CD4-positive, alpha-beta T cell treated with Interferon gamma for 1 hour (primary cell): ENCODE measurements at places on chromosomes 12 and 14.

GRCh38 chr12:109273354-109273753 lies 35.7 kb downstream of the FOXN4 start:
- DNase-seq = no peak

DNA sequence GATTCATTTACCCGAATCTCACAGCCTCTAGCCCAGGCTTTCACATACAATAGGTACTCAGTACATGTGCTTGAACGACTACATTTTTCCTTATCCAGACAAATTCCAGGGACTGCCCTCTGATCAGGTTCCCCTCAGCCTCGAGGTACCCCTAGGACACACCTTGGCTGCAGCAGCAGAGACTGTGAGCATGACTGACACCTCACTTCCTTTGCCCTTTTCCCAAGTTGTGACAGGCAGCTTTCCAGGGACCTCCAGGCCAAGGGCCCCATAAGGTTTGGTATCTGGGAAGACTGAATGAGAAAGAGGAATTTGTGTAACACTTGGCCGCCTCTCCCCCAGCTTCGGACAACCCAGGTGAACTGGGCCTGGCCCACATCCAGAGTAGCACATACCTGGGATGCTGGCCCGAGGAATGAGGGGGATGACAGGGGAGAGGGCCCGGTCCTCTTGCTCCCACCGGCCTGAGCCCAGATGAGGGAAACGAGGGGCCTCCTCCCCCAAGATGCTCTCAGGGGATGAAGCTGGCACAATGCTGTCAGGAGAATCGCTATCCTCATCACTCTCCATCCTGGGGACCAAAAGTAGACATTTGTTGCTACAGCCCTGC lies 10.2 kb upstream of the PRKAG1 start:
- no peak for DNase-seq

DNA sequence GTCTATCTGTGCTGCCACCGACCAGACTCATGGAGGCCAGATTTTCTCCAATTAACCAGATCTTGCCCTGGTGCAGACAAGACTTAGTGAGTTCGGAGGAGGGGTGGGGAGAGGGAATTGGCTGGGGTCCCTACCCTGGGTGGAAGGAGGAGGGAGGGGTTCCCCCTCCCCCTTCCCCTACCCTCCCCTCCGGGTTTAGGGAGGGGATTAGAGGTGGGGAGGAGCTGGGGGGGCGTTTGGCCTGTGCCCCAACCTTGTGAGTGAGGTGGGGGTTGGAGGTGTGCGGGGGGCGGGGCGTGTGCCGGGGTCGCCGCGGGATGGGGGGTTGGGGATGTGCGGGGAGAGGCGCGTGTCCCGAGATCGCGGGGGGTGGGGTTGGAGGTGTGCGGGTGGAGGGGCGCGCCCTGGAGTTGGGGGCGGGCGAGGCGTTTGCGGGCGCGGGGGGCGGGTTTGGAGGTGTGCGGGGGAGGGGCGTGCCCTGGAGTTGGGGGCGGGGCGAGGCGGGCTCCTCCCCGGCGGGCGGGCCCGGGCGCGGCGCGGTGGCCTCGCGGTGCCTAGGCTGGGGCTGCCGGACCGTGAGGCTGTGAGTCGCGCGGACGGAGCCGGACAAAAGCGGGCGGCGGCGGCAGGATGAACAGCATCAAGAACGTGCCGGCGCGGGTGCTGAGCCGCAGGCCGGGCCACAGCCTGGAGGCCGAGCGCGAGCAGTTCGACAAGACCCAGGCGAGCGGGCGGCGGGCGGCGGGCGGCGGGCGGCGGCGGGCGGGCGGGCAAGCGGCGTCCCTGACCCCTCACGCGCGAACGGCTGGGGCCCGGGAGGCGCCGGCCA lies at the start of gene HIP1R:
TSS of gene HIP1R (plus strand) at position 537 of the 829 bp plus-strand sequence. CDS start at position 631, 94 bp downstream.
- peak; percentile 46 for DNase-seq

DNA sequence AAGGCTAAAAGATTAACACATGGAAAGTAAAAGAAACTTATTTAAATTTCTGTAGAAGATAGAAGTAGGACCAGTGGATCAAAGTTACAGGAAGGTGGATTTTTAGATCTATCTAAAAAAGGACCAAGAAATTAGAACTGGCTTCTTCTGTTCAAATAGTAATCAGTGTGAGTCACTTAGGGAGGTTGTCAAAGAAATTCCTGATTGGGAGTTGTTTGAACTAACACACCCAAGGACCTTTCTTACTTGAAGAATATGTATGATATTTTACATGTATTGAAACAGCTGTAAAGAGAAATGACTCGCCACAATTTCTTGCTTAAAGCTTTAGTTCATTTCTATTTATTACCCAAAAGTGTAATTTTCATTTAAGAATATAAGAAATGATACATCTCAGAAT lies 256.9 kb downstream of the RAD51B start:
- no peak for DNase-seq

DNA sequence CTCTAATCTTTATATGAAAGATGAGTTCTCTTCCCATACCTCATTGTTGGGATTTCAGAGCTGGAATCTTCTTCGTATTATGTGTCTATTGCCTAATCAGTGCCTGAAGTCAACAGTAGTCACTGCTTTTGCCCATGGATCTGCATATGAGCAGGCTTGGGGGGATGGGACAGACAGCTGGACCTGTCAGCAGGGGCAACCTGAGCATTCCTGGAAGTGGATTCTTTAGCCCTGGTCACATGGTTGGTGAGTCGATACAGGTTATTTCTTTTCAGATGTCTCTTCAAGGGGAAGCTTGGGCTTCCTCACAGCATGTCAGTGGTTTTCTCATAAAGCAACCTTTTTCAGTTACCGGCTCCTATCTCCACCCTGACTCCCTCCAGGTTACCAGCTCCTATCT lies 97.3 kb upstream of the RBM19 start:
- no peak for DNase-seq

DNA sequence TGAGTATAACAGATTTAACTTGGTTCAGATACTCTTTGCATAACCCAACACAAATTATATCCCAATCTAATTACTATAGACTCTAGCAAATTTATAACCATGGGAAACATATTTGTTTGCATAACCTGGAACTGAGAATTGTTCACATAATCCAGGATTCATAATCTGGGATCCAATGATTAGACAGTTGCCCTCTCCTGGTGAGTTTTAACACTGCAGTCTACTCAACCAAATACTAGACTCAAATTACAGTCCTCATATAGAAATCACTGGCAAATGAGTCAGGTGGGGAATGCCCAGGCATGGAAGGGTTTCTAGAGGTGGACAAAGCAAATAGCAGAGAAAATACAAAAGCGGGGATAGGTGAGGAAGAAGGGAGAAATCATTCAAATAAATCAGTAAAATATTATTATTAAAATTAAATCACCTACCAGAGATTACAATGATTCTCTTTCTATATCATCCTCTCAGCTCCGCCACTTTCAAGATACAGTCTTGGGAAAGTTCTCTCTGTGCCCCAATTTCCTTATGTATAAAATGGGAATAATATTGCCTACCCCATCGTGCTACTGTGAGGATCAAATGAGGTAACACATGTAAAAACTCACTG lies 9.4 kb downstream of the GCH1 start:
- DNase-seq = no peak

DNA sequence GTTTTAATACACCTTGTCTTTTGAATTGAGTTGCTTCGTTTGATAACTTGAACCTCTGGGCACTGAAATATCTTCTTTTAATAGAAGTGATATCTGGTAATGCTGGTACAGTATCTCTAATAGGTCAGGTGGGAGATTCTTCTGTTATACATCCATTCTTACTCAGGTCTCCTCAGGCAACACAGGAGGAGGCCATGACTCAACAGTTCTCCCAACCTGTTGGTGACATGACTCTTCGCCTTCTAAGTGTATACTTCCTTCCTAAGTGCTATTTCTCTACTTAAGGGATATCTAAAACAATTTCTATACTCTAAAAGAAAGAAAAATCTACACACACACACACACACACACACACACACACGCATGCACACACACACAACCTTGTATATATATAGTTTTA lies 509.1 kb downstream of the PCNX1 start:
- DNase-seq = no peak

GRCh38 chr12:91603060-91603459 lies 420.4 kb upstream of the DCN start:
- DNase-seq = no peak

- no peak for DNase-seq
Measured at GRCh38 chr12:113420996-113421595, 1.1 kb upstream of the SDSL start.

DNA sequence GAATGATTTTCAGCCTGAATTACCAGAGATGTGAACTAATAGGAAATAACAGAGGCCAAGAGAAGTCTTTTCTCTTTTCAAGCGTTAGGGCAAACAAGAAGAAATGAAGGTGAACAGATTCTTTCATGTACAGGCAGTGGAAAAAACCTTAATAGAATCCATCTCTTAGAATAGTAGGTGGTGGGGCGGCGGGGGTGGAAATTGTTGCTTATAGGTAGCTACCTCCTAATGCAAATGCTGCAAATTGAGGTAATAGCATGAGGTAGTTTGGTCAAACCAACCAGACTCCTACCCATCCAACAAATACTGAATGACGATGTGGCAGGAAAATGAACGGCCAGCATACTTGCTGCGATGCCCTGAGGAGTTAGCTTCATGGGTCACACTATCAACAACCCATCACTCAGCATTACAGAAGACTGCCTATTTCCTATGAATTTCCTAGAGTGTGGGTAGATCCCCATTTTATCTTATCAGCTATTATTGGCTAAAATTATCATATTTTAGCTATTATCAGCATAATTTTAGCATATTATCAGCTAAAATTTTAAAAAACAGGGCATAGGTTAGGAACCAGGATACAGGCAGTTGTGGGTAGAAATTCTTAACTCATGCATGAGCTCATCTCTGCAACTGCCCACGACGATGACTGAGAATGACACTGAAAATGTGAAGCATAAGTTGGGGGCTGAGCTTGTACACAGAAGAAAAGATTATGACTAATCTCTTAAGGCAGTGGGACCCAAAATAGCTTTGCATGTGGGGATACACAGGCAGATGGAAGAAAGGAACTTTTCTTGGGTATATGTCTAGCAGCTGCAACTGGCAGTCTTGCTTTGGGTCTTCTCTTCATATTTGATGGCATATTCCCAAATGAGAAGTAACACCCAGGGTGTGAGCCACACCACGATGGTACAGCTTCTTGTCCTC lies 68.7 kb downstream of the NIN start:
- no peak for DNase-seq

GRCh38 chr12:100857418-100857817 lies 62.8 kb downstream of the ANO4 start:
- DNase-seq = no peak

GRCh38 chr12:114265036-114265435 lies 140.9 kb downstream of the TBX5 start:
- DNase-seq = no peak

DNA sequence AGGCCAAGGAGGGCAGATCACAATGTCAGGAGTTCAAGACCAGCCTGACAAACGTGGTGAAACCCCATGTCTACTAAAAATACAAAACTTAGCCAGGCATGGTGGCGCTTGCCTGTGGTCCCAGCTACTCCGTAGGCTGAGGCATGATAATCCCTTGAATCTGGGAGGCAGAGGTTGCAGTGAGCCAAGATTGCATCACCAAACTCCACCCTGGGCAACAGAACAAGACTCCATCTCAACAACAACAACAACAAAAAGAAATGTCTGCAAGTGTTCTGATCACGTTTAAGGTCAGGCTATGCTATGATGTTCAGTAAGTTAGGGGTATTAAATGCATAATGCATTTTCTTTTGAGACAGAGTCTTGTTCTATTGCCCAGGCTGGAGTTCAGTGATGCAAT lies 6.7 kb upstream of the PLD4 start:
- DNase-seq = no peak

GRCh38 chr12:100460702-100461101 lies 13.0 kb upstream of the NR1H4 start:
- no peak for DNase-seq

- DNase-seq = no peak
Measured at GRCh38 chr12:65761301-65761700, 63.0 kb upstream of the HMGA2 start.
